ENCODE measurements at places on chromosomes 3 and 15.

- no peak for DNase-seq
Measured at GRCh38 chr3:132654721-132655120, 4.9 kb downstream of the ACAD11 start.

DNA sequence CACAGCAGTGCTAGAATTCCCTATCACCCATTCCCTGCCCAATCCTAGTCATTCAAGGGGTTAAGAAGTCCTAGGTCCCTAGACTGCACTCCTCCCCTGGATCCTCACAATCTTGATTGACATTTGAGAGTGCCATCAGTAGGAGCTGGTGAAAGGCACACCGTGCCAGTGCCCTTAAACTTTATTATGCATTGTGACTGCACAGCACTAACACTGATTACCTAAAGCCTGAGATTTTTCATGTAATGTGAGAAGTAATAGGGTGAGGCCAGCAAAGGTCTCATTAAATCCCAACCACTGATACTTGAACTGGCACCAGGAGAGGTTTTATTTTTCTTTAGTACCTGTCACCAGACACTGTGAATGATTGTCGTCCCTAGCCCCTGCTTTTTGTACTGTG lies 16.3 kb downstream of the GXYLT2 start:
- no peak for DNase-seq

DNA sequence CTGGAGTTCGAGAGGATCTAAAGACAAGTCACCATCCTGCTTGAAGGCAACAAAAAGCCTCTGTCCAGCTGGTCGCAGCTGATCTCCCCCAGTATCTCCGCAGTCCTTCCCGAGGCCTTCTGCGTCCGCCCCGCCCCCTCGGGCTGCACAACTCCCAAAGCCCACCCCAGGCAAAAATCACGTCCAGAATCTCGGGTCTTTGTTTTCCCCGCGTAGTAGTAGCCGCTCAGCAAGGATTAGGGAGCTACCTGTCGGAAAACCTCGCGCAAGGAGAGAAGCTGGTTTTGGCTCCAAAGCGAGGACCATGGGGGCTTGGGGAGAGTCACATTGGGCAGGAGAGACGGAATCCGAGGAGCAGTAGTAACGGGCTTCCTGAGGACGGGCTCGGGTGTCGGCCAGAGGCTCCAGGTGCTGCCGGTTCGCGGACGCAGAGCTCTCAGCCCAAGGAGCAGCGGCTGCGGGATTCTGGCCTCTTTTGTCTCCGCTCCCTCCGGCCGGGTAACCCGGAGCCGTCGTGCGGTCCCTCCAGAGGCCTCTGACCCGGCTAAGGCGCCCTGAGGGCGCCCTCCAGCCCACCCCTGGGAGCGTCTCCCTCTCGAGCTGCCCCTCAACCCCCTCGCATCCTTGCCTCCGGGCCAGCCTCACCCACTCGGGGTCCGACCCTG lies 401 bp downstream of the ZSCAN29 start:
- no peak for DNase-seq

GRCh38 chr15:74444106-74445062 lies 10.6 kb upstream of the SEMA7A start:
- no peak for DNase-seq

GRCh38 chr3:5768281-5768945 lies 580.9 kb downstream of the EDEM1 start:
- no peak for DNase-seq

Data from activated CD8-positive, alpha-beta memory T cell treated with anti-CD3 and anti-CD28 coated beads for 48 hours (primary cell).